Hematopoietic multipotent progenitor cell treated with erythropoietin and hydrocortisone succinate and interleukin-3 and kit ligand, for 15 days (in vitro differentiated cells): ENCODE measurements at places on chromosomes 3 and 15.

DNA sequence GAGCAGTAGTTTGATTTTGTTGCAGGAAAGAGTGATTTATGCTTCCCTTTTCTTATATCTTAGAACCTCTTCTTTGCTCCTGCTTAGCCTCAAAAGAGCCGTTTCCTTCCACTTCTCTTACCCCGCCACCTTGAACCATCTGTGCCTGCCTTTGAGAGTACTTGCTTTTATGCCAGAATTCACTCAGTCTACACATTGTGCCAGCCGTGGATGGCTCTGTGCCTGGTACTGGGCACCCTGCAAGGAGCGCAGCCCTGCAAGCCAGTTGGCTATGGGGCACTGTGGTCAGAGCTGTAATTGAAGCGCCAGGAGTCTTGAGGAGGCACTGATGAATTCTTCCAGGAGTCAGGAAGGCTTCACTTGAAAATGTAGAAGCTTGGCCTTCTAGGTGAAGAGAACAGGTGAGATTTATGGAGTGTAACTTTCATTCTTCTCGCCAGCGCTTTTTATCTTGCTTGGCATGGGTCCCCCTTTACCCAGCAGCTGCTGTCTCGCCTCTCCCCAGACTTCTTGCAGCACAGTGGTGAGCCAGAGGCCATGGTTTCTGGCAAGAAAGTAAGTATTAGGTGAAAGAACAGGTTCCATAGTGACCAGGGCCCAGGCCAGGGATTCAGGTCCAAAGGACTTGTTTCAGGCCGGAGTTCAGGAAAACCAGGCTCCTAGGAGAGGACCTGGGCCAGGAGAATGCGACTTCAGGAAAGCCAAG is 4.9 kb downstream of the TMED3 start:
- no peak for DNase-seq

DNA sequence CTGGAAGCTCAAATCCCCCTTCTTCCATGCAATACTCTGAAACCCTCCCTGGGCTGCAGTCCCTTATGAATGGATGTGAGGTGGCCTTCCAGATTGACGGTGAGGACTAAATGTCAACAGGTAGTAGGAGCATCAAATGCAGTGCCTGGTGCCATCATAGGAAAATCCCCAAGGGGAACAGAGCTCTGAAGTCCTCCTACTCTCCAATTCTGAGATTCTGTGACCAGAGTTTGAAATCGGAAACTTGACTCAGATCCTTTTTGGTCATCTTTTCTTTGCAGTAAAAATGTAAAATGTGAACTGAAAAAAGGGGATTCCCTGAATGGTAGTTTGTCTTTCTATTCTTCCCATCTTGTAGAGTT is 68.8 kb upstream of the TJP1 start:
- no peak for DNase-seq

- DNase-seq: no peak
These were observed 1088.9 kb downstream of the NAALADL2 start for GRCh38 chr3:175948041-175948440.

- no peak for DNase-seq
These were observed 351.8 kb downstream of the ZIC1 start for GRCh38 chr3:147760941-147761340.

GRCh38 chr3:113271189-113271588 is 59.8 kb downstream of the BOC start:
- DNase-seq: peak; percentile 9

DNA sequence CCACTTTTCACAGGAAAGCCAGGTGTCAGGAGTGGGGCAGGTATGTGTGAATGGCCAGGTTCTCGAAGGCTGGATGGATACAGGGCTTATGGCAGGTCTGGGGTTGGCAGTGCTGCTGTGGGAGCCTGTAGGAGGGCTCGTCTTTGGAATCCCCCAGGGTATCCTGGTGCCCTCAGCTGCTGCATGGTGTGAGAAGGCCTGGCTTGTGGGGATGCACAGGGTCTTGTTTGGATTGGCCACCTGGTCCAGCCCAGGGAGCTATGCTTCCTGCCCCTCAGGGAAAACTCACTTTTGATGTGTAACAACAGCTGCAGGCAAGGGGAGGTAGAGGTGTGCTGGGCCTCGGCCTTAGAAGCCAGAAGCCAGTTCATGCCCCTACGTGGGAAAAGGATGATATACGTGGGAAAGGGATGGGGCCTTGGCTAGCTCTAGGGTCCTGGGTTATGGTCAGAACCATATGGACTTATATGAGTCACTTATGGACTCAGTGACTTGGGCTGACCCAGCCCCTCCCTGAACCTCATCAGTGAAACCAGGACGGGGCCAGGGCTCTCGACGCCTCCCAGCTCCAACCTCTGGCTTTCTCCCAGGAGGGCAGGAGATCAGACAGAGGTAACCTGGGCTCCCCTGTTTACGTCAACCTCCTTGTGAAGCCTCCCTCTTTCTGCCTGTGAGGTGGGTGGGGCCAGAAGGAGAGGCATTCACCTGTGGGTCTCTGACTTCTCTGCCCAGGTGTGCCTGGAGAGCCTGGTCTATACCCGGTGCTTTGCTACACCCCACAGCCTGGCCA is 37.8 kb upstream of the CSPG4 start:
- DNase-seq: no peak
